GM23338 (cell line): ENCODE measurements at places on chromosomes 3 and 15. TPM values are rescaled to one million over a fixed set of nuclear protein-coding genes. Genes with fewer than 3 reads are reported as not detected.

DNA sequence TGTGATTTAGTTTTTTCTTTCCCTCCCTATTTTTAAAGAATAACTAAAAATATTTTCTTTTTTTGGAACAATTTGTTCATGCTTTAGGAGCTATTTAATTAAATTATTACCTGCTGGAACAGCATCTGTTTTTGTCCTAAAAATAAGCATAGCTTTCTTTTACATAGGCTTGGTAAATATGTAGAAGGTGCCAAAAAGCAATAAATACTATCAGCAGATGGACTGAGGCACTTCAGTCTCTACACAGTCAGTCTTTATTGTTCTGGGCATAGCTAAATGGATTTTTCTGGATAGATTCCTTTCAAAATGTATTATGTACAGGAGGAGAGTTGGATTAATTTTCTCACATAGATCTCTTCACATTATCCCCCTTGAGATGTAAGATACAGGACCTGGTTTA is 223.5 kb downstream of the NAALADL2 start:
- no peak for DNase-seq

Gene SRGAP3
- 8.6 and 9.4 TPM in 2 replicates for total RNA-seq

GRCh38 chr3:71542521-71543370 is 40.8 kb downstream of the FOXP1 start:
- peak; percentile 18 for DNase-seq

DNA sequence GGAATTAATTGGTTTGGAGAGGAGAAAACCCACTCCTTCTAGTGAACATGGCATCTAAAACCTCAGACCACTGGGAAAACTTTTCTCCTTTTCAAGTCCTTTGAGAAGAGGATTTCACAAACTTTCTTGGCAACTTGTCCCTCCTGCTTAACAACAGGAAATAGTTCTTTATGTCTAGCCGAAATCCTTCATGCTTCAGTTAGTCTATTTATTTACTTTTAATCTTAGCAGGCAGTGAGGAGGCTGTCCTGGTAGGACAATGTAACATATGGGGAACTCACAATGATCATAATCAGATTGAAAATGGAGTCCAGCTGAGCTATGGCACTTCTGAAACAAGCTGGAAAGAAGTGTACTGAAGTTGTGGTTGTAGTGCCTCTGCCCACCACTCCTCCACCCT is 50.6 kb downstream of the KY start:
- no peak for DNase-seq

Gene MKRN3
- total RNA-seq, result not detected in 2 replicates

- no peak for DNase-seq
These were observed 19.4 kb upstream of the ALPK3 start for GRCh38 chr15:84797801-84798200.

DNA sequence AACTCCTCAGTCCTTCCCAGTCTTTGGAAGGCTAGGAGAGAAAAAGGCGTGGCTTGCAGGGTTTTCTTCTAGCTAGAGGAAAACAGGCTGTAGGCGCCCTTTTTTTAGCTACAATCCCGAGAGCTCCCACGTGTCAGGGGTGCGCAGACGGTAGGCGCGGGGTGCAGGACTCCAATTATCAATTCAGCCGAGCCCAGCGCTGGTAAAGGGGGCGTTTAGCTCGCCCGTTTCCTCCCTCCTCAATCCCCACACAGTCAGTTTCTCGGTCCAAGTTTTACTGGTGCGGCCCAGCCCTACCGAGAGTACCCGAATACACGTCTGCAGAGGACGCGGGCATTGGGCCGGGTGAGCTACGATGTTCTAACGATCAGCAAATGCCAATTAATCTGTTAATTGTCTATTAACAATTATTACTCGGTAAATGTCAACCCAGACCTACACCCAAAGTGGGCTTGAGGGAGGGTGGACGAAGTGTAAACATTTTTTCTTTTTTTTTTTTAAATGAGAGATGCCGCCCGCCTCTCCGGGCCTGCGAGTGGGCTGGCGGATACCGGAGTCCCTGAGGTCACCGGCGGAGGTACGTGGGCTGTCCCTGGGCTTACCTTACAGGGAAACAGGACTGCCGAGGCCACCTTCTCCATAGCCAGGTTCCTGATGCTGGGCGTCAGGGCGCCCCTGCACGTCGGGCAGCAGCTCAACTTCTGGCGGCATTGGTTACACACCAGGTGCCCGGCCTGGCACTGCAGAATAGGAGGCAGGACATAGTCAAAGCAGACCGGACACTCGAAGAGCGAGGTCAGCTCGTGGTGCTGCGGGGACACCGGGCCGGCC is 923 bp downstream of the SIAH2 start:
- peak; percentile 81 for DNase-seq

- DNase-seq, result no peak
These were observed 77.1 kb upstream of the MFGE8 start for GRCh38 chr15:88990185-88990679.

- no peak for DNase-seq
These were observed 152.9 kb upstream of the RBMS3 start for GRCh38 chr3:29128001-29128400.

GRCh38 chr15:51726302-51727073 is 11.0 kb downstream of the LYSMD2 start:
- peak; percentile 83 for DNase-seq

DNA sequence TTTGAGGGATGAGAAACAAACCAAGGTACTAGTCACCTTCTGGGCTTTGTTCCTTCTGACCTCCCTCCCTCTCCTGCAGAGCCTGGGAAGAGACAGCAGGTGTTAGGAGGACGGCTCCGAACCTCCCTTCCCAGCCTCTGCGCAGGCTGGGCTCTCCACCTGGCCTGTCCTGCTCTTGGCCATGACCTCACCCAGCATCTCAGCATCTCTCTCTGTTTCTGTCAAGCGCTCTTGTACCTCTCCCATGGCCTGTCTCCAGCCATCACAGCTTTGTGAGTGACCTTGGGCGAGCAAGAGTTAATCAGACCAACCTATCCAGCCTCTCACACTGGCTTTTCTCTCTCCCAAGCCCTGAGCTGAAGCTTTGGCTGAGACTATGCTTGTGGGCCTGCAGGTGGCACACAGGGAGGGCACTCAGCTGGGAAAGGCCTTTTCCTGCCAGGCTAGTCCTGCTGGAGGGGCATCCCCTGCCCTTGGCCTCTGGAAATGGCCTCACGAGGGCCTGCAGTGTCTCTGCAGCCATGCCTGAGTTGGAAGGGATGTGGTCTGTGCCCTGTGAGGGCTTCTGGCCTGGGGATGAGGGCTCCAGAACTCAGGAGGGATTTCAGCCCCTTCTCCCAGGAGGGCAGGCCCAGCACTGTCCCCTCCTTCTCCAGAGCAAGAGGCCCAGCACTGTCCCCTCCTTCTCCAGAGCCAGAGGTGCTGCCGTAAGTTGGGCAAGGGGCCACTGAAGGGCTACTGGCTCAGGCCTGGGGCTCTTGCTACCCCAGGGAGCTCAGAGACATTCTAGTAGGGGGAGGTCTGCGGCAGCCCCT is 2.1 kb downstream of the CHST13 start:
- DNase-seq, result no peak

- DNase-seq, result no peak
These were observed 897.6 kb upstream of the NR2F2 start for GRCh38 chr15:95432878-95433405.

Gene MCTP2
- total RNA-seq, result 5.5 and 6.1 TPM in 2 replicates

DNA sequence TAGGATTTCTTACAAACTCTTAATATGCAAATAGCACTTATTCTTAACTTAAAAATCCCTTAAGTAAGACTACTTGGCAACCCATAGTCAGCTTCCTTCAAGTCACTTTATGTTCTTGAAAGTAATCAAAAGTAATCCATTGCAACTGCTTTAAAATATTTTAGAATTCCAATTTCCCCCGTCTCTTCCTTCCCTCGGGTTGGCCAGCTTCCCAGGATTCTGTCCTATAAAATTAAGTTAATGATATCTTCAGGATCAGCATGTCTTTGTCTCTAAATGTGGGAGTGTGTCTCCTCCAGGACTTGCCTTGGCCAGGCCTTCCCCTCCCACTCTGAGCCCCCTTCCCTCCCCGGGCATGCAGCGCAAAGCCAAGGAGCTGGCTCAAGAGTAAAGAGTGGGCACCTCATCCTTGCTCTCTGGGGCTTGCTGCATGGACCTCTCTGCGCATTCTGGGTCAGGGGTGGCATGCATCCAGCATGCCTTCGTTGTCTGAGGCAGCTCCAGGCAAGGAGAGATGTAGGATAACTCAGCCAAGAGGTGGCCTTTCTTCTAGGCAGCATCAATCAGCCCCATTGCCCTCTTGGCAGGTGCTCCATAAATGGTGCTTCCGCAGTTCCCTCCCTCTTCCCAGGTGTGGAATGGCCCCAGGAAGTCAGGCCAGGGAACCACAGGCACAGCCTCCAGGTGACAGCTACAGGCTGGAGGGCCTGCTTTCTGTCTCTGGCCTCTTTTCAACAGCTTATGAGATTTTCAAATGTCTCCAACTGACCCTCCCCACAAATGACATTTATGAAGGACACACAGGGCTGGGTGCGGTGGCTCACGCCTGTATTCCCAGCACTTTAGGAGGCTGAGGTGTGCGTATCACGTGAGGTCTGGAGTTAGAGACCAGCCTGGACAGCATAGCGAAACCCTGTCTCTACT is 108.7 kb upstream of the ALDH1A3 start:
- no peak for DNase-seq

GRCh38 chr15:50339717-50340116 is 15.3 kb downstream of the GABPB1 start:
- DNase-seq, result no peak
